Body of pancreas (tissue), 4 donors: ENCODE measurements at places on chromosomes 4 and X. TPM values are rescaled to one million over a fixed set of nuclear protein-coding genes. Genes with fewer than 3 reads are reported as not detected.

Gene PAGE3
- total RNA-seq, result not detected

Gene ART3
- total RNA-seq, result 6.9 TPM

Gene VGLL1
- not detected for total RNA-seq

Gene LIAS
- 4.9 TPM for total RNA-seq

Gene TMPRSS11D
- total RNA-seq, result not detected

Gene SPANXD
- total RNA-seq, result not detected

Gene GC
- total RNA-seq, result 16.2 TPM

Gene SASH3
- total RNA-seq, result 3.6 TPM

Gene MAPK10
- total RNA-seq, result 9.9 TPM

Gene PRDM5
- 36.3 TPM for total RNA-seq

Gene RTL5
- 1.6 TPM for total RNA-seq

Gene UGT2B11
- total RNA-seq, result not detected

Gene SH3RF1
- total RNA-seq, result 17.1 TPM

Gene SMIM31
- total RNA-seq, result 2.6 TPM

Gene EVC2
- 8.6 TPM for total RNA-seq

Gene NUDT11
- 2.0 TPM for total RNA-seq
